ENCODE measurements at places on chromosomes 6 and 20. TPM values are rescaled to one million over a fixed set of nuclear protein-coding genes. Genes with fewer than 3 reads are reported as not detected.
A peak's percentile ranks its signal among the peaks of the same experiment; 100 is the strongest.

DNA sequence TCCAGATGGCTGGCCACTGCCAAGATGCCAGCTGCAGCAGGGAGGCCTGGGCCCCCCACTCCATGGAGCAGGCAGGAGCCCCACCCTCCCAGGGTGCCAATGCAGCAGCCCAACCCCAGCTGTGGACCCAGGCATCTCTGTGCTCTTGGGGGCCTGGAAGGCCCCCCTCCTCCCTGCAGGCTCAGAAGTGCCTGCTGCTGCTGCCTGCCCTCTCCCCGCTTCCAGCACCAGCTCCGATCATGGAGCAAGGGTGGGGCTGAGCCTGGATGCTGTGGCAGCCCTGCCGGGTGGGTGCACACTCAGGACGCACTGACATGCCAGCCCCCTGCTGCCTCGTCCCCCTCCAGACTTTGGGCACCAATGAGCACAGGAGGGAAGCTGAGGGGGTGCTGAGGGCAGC, 14.8 kb upstream of the ABCC10 start:
- H3K27me3 ChIP-seq, result no peaks in the 10 kb centered on the region
- no peak overlapping the region for H3K4me3 ChIP-seq
- DNase-seq, result no peak
- no peaks in the 10 kb centered on the region for H3K36me3 ChIP-seq
- no peak overlapping the region for H3K27ac ChIP-seq

DNA sequence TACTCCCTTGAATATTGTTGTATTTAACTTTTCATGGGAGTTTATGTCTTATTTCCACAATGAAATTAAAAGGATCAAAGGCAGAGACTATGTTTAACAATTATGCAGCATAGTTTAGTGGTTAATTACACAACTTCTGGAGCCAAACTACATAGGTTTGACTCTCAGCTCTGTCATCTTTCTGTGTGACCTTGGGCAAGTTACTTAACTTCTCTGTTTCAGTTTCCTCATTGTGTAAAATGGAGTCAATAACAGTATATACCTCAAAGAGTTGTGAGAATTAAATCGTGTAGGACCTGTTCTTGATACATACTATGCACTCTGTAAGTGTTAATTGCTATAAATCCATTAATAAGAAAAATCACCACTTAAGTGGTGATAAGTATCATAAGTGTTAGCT, 48.3 kb downstream of the BTBD9 start:
- no peak overlapping the region for H3K27ac ChIP-seq
- no peak overlapping the region for H3K4me3 ChIP-seq
- H3K27me3 ChIP-seq, result no peaks in the 10 kb centered on the region
- H3K4me1 ChIP-seq, result no peaks in the 10 kb centered on the region
- no peak for DNase-seq

GRCh38 chr6:136864676-136865075, 42.3 kb downstream of the PEX7 start:
- H3K4me1 ChIP-seq, result no peaks in the 10 kb centered on the region
- no peak overlapping the region for H3K4me3 ChIP-seq
- no peak overlapping the region for H3K27ac ChIP-seq
- DNase-seq, result no peak

DNA sequence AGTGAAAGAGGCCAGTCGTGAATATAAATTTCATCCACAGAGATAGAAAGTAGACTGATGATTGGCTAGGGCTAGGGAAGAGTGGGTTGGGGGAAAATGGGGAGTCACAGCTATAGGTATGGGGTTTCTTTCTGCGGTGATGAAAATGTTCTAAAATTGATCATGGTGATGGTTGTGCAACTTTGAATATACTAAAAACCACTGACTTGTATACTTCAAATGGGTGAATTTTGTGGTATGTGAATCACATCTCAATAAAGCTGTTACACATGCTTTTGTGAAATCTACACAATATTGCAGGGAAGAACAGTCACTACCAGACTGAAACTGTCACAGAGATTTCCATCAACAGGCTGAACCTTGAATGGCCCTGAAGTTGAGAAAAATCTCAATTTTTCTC, 61.5 kb downstream of the LYRM4 start:
- H3K4me1 ChIP-seq, result peaks cover 1% of the 10 kb centered on the region
- H3K36me3 ChIP-seq, result no peaks in the 10 kb centered on the region
- H3K4me3 ChIP-seq, result no peak overlapping the region
- DNase-seq, result no peak
- no peak overlapping the region for H3K27ac ChIP-seq
- no peaks in the 10 kb centered on the region for H3K27me3 ChIP-seq

GRCh38 chr6:160333841-160334240, 14.3 kb upstream of the SLC22A3 start:
- DNase-seq, result no peak
- no peaks in the 10 kb centered on the region for H3K27me3 ChIP-seq
- no peak overlapping the region for H3K27ac ChIP-seq
- H3K4me1 ChIP-seq, result no peaks in the 10 kb centered on the region

- no peak overlapping the region for H3K4me3 ChIP-seq
- no peaks in the 10 kb centered on the region for H3K4me1 ChIP-seq
- H3K27ac ChIP-seq, result no peak overlapping the region
- H3K27me3 ChIP-seq, result no peaks in the 10 kb centered on the region
Observed at GRCh38 chr6:23445157-23445710, 680.8 kb upstream of the NRSN1 start.

DNA sequence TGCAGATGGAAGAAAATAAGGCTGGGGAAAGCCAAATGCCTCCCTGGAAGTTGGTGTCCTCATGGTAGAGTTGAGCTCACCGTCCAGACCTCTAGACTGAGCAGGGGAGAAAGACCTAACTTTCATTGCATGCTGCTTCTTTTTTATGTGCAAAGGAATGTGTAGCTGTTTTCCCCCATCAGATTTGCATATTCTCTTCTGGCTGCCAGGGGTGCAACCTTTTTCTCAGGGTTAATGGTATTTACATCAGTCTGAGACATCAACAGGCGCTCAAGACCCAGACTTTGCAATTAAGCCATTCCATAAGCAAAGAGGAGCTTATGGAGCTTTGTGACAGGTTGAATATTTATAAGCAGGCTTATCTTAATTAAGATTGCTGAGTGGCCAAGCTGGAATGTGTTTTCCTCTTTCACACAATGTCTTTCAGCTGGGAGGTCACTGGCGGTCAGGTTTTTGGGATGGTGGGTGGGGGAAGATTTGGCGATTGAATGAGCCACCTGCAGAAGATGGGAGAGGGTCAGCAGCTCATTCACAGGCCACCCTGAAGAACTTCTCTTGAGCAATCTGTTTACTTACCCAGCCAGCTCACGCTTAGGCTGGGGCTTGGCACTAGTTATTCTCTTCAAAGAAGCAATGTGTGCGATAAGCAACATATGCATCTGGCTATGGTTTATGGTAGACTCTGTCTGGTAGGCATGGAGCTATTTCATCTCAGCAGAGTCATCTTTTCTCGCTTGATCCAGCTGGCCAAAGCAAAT, 88.6 kb downstream of the SCP2D1 start:
- no peak for DNase-seq
- H3K27me3 ChIP-seq, result no peaks in the 10 kb centered on the region
- no peak overlapping the region for H3K27ac ChIP-seq
- H3K36me3 ChIP-seq, result no peaks in the 10 kb centered on the region
- H3K4me1 ChIP-seq, result peaks cover 11% of the 10 kb centered on the region

DNA sequence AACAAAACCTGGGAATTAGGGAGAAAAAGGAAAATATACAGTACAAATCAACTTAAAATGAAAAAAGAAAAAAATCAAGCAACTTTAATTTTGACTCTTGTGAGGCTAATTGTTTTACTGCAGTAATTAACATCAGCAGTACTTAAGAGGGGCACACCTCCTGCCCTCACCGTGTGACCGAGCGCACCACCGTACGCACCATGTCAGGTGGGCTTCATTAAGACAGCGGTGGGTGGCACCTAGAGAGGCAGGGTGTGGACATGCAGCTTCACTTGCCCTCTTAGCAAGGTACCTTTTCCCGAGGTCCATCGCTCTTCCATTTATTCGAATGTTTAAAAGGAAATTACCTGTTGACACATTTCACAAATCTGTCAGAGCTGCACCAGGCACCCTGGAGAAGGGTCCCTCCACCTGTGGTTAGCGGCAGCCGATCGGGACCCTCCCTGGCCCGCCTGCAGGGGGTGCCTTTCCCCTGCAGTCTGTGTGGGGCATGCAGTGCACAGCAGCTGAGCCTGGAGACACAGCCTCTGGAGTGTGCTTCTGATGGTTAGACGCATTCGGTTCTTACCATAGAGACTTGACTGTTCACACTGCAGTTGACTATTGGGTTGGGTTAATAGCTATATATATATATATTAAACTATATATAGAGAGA, 184.1 kb downstream of the TMEM242 start:
- no peaks in the 10 kb centered on the region for H3K27me3 ChIP-seq
- H3K4me3 ChIP-seq, result no peak overlapping the region
- DNase-seq, result no peak
- peaks cover 7% of the 10 kb centered on the region for H3K4me1 ChIP-seq

- H3K36me3 ChIP-seq, result no peaks in the 10 kb centered on the region
- no peaks in the 10 kb centered on the region for H3K4me1 ChIP-seq
- H3K4me3 ChIP-seq, result no peak overlapping the region
- no peak overlapping the region for H3K27ac ChIP-seq
- H3K27me3 ChIP-seq, result no peaks in the 10 kb centered on the region
Observed at GRCh38 chr6:139927236-139927635, 552.8 kb upstream of the CITED2 start.

GRCh38 chr20:25356271-25356933, 34.2 kb downstream of the ABHD12 start:
- H3K27me3 ChIP-seq, result no peaks in the 10 kb centered on the region
- DNase-seq, result no peak
- H3K4me3 ChIP-seq, result no peak overlapping the region
- no peaks in the 10 kb centered on the region for H3K4me1 ChIP-seq

GRCh38 chr20:23547613-23548012, 20.7 kb downstream of the CST9L start:
- DNase-seq, result no peak
- no peak overlapping the region for H3K4me3 ChIP-seq
- no peaks in the 10 kb centered on the region for H3K36me3 ChIP-seq
- no peak overlapping the region for H3K27ac ChIP-seq

DNA sequence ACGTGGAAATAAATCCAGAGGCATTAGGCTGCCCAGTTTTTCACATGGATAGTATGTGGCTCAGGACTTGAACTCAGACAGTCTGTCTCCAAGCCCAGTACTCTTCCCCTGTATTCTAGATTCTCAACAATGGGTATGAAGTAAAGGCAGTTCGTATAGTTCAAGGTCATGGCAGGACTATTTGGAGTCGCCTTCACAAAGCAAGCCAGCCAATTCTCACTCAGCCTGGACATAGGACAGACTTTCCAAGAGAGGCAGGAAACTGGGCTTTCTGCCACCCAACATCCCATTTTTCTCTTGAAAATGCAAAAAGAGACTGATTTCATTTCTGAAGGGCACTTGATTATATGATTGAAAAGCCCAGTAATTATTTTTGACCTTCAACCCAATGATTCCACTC, 111.0 kb downstream of the EDN1 start:
- H3K36me3 ChIP-seq, result no peaks in the 10 kb centered on the region
- no peak overlapping the region for H3K27ac ChIP-seq
- H3K27me3 ChIP-seq, result no peaks in the 10 kb centered on the region
- no peak for DNase-seq
- no peak overlapping the region for H3K4me3 ChIP-seq

DNA sequence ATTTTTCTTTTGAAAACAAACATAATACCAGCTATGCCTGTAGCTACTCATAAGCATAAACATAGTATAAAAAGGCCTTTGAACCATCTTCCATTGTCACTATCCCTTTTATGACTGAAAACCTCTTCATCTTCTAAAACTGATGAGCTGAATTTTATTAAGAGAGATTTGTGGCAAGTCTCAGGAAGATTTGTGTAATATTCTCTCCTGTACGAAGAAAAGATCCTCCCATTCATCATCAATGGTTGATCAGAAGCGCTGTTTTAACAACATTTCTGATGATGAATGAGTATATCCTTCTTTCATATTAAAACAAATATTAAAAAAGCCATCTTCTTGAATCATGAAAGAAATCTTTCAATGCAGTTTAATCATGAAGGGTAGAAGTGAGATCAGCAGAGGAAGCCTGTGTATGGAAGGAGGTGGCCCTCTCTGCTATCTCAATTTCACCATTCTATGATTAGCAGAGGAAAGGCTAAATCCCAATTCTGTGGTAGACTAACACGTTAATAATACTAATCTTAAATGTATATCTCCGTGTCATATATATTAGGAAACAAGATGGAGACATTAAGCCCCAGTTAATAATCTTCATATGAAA, 430.2 kb downstream of the FRK start:
- H3K36me3 ChIP-seq, result no peaks in the 10 kb centered on the region
- no peaks in the 10 kb centered on the region for H3K4me1 ChIP-seq
- H3K4me3 ChIP-seq, result no peak overlapping the region
- H3K27ac ChIP-seq, result no peak overlapping the region
- no peaks in the 10 kb centered on the region for H3K27me3 ChIP-seq
- no peak for DNase-seq

GRCh38 chr6:22737331-22737730, 168.0 kb downstream of the HDGFL1 start:
- H3K4me3 ChIP-seq, result no peak overlapping the region
- H3K36me3 ChIP-seq, result no peaks in the 10 kb centered on the region
- H3K27ac ChIP-seq, result peak overlapping the region; percentile 76
- DNase-seq, result peak; percentile 70

GRCh38 chr6:3584606-3585005, 127.8 kb upstream of the SLC22A23 start:
- H3K4me1 ChIP-seq, result no peaks in the 10 kb centered on the region
- no peak for DNase-seq
- no peaks in the 10 kb centered on the region for H3K27me3 ChIP-seq
- H3K4me3 ChIP-seq, result no peak overlapping the region
- no peaks in the 10 kb centered on the region for H3K36me3 ChIP-seq

- no peak overlapping the region for H3K4me3 ChIP-seq
- H3K27me3 ChIP-seq, result no peaks in the 10 kb centered on the region
- no peak overlapping the region for H3K27ac ChIP-seq
Observed at GRCh38 chr20:52372169-52372568, 180.6 kb upstream of the ZFP64 start.

DNA sequence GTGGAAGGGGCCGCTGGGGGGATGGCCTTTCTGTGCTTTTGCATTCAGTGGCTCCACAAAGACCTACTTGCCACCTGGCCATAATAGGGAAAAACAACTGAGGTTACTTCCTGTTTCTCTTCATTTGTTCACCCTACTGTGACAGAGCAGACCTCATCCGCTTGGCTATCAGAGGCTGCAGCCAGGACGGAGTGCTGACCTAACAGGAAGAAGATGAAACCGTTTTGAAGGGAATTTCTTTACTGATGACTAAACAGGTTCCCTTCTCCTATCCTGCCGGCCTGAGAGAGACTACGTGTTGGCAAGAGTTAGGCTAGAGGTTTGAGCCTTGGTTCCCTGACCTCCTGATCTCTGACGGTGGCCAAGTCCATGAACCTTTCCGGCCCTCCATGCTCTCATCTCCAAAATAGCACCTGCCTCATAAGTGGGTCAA, 21.3 kb downstream of the PRR18 start:
- no peak overlapping the region for H3K4me3 ChIP-seq
- no peaks in the 10 kb centered on the region for H3K27me3 ChIP-seq
- H3K4me1 ChIP-seq, result no peaks in the 10 kb centered on the region
- H3K27ac ChIP-seq, result no peak overlapping the region
- H3K36me3 ChIP-seq, result no peaks in the 10 kb centered on the region

The NDRG3 gene
- total RNA-seq, result 17.9 TPM

The DEFB129 gene
- not detected for total RNA-seq

The BHLHE23 gene
- not detected for total RNA-seq

The LY6G6C gene
- not detected for total RNA-seq

The AFDN gene
- total RNA-seq, result 210 TPM

The KCNK16 gene
- not detected for total RNA-seq

The CDH26 gene
- 0.76 TPM for total RNA-seq

The UBD gene
- not detected for total RNA-seq

All from uterus (tissue), 4 donors.